ENCODE measurements at places on chromosomes 5 and 9. TPM values are rescaled to one million over a fixed set of nuclear protein-coding genes. Genes with fewer than 3 reads are reported as not detected.

Gene FOXD4L5
- 0.25 TPM for total RNA-seq

Gene PRR16
- total RNA-seq, result not detected

Gene SPINK6
- total RNA-seq, result not detected

Gene MYOT
- total RNA-seq, result not detected

Gene MSX2
- 0.38 TPM for total RNA-seq

Gene PCDHB15
- total RNA-seq, result not detected

Measured in activated T-cell treated with anti-CD3 and anti-CD28 coated beads, Interleukin-2, amount 50 U/mL, for 72 hours (primary cell).